Upper lobe of right lung (tissue), 1 donor: ENCODE measurements at places on chromosomes 7 and 10.

GRCh38 chr10:93026072-93026471, 34.5 kb upstream of the CYP26C1 start:
- no peak for DNase-seq

GRCh38 chr7:141585592-141586510, 34.6 kb downstream of the AGK start:
- DNase-seq = no peak

DNA sequence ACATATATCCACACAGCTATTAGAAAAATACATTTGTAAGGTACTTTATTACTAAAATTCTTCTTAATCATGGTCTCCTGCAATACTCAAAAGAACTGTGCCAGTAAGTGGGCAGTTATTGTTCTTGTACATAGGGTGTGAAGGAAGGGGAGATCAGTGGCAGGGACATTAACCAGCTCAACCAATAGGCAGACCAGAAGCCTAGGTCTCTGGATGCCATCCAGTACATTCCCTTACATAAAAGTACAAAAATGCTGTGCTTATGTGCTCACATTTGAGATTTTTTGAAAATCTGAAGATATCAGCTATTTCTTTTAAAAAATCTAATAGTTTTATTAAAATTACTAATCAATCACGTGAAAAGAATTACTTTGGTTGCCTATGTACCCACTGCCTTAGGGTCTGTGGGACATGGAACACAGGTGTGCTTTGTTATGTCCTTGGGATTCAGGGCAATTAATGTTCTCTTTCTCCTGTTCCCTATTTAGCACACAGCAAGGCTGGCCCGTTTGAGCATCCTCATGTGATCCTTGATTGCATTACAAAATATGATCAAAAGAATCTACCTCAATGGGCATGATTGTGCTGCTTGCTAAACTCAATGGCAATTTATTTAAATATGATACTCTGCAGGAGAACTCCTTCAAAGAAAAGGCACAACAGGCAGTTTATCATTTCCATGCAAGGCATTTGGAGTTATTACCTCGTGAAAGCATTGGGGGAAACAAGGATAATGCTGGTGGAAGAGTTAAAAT, 22.7 kb downstream of the TWIST1 start:
- DNase-seq = no peak

- no peak for DNase-seq
These were observed 70.5 kb downstream of the ZMIZ1 start for GRCh38 chr10:79139124-79139835.

GRCh38 chr10:60664859-60665258, 113.4 kb upstream of the CDK1 start:
- DNase-seq = no peak
